AG08396 (cell line): ENCODE measurements at places on chromosomes 11 and 22.

DNA sequence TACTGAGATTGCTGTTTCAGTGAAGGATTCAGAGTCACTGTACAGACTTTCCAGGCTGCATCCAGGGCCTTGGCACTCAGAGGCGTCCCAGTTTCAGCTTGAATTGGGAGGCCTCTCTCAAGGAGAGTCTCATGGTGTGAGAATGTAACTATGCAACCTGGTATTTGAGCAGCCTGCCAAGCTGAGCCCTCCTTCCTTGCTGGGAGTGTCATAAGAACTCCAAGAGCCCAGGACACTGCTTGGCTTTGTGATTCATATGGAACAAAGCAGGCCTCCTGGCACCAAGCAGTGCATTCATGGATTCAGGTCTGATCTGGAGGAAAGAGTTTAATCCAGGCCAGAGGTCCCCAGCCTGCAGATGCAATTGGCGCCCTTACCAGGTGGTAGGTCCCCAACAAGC is 171.7 kb downstream of the DBX1 start:
- DNase-seq, result peak; percentile 76

DNA sequence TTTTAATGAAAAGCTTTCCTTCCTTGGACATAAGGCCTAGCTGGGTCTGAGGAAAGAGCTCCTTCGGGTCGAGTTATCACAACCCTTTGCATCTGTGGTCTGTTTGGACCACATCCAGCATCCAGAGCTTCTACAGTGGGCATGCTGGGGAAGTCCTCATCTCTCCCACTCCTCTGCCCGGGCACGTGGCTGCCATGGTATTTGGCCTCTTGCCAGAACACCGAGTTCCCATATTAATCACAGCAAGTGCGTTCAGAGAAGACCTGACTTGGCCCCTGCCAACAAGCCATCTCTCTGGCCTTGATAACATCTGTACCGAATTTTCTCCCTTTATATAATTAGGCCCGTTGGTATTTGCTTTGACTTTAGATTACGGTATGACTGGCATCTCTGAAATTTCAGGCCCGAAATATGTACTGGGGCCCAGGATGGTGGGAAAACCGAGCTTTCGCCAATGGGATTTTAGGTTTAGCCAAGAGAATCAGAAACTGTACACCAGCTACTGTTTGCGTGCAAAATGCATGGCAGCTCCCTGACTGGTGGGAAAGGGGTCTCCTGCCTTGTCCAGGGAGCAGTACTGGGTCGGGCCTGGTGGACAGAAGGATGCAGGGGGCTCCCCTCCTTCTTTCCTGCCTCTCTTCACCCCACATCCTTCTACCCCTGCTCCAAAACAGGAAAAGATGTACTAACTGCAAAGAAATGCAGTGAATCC is 90.0 kb downstream of the MICAL2 start:
- peak; percentile 39 for DNase-seq

DNA sequence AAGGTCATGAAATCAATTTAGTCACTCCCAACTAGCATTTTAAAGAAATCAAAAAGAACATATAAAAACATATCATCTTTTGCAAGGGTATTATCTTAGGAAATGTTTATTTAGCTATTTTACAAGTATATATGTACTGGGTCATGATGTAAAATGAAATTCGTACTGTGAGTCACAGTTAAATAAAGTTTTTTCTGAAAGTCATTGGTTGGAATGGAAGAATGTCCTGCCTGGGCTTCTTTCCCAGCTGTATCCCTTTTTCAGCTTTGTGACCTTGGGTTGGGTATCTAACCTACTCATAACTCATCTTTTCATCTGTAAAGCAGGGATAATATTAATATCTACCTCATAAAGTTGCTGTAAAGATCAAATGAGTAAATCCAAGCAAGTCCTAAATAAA is 15.7 kb downstream of the FDX1 start:
- no peak for DNase-seq

DNA sequence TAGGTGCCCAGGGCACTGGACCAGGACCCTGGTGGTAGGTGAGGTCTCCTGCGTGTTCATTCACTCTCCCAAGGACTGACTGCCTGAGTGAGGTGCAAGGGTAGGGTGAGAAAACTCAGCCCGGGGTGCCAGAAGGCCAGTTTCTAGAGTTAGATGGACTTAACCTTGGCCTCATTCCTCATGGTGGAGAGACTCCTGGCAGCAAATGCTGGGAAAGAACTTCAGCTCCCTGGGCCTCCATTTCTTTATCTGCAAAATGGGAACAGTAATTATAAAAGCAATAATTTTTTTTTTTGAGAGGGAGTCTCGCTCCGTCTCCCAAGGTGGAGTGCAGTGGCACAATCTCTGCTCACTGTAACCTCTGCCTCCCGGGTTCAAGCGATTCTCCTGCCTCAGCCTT is 47.7 kb downstream of the TRIOBP start:
- DNase-seq, result no peak

- DNase-seq, result no peak
Observed at GRCh38 chr22:39773503-39773902, 120.1 kb downstream of the ENTHD1 start.
